ENCODE measurements at places on chromosomes 6 and 20. TPM values are rescaled to one million over a fixed set of nuclear protein-coding genes. Genes with fewer than 3 reads are reported as not detected.

Gene SYTL3
- total RNA-seq, result 4.2 TPM

Gene SCUBE3
- 1.8 TPM for total RNA-seq

Gene SHLD1
- 3.1 TPM for total RNA-seq

Gene MAK
- total RNA-seq, result not detected

Gene TAGAP
- not detected for total RNA-seq

Gene RAB23
- total RNA-seq, result 71.0 TPM

Gene AIF1
- total RNA-seq, result not detected

Gene NRSN1
- total RNA-seq, result not detected

Gene TRIM15
- not detected for total RNA-seq

Gene LST1
- total RNA-seq, result not detected

Gene OPN5
- not detected for total RNA-seq

Gene LGSN
- under 0.01 TPM for total RNA-seq

Gene TOMM34
- total RNA-seq, result 11.7 TPM

Gene LRRN4
- not detected for total RNA-seq

Gene SYNDIG1
- 1.1 TPM for total RNA-seq

Gene TBXT
- total RNA-seq, result not detected

Gene RNF146
- 57.7 TPM for total RNA-seq

Gene COL9A3
- total RNA-seq, result 0.57 TPM

Gene HAO1
- not detected for total RNA-seq

Gene MAP3K5
- total RNA-seq, result 20.1 TPM
